Activated naive CD8-positive, alpha-beta T cell treated with anti-CD3 and anti-CD28 coated beads, Interleukin-2, amount 10 ng/mL, durations not matched to agents 7 days and 5 days (primary cell): ENCODE measurements at places on chromosomes 5 and 9. TPM values are rescaled to one million over a fixed set of nuclear protein-coding genes. Genes with fewer than 3 reads are reported as not detected.
A peak's percentile ranks its signal among the peaks of the same experiment; 100 is the strongest.

- no peak overlapping the region for H3K4me3 ChIP-seq
- DNase-seq = no peak
- H3K27ac ChIP-seq = no peak overlapping the region
- H3K36me3 ChIP-seq = no peaks in the 10 kb centered on the region
- no peaks in the 10 kb centered on the region for H3K27me3 ChIP-seq
These were observed 182.7 kb downstream of the PBX3 start for GRCh38 chr9:125929846-125930245.

The PCDHB11 gene
- total RNA-seq = not detected

- no peak for DNase-seq
- H3K27ac ChIP-seq = no peak overlapping the region
- H3K27me3 ChIP-seq = no peaks in the 10 kb centered on the region
- H3K36me3 ChIP-seq = peaks cover 3% of the 10 kb centered on the region
- no peaks in the 10 kb centered on the region for H3K4me1 ChIP-seq
These were observed 64.0 kb downstream of the POU5F2 start for GRCh38 chr5:93677359-93677891.

GRCh38 chr9:73609381-73609780 is 457.7 kb downstream of the ANXA1 start:
- H3K4me1 ChIP-seq = no peaks in the 10 kb centered on the region
- H3K27me3 ChIP-seq = no peaks in the 10 kb centered on the region
- no peak overlapping the region for H3K27ac ChIP-seq
- H3K4me3 ChIP-seq = no peak overlapping the region

- peak within 1 kb of the TSS; percentile 17 for H3K27ac ChIP-seq
- peak; percentile 53 for DNase-seq
- peaks cover 9% of the 10 kb centered on the region for H3K4me1 ChIP-seq
- H3K4me3 ChIP-seq = peak within 1 kb of the TSS; percentile 74
These were observed at the start of gene CMBL for GRCh38 chr5:10307206-10308148. Gene CMBL (minus strand): TSS chr5:10307902. CDS start chr5:10290762, 17,140 bp downstream.

The PDE8B gene
- 0.23 TPM for total RNA-seq

GRCh38 chr5:67090593-67090992 is 106.0 kb downstream of the CD180 start:
- H3K4me1 ChIP-seq = no peaks in the 10 kb centered on the region
- no peak overlapping the region for H3K27ac ChIP-seq
- H3K36me3 ChIP-seq = peaks cover 1% of the 10 kb centered on the region
- DNase-seq = no peak

The PCDHB7 gene
- total RNA-seq = not detected

- no peak overlapping the region for H3K4me3 ChIP-seq
- H3K27me3 ChIP-seq = peaks cover 8% of the 10 kb centered on the region
- no peak for DNase-seq
- H3K27ac ChIP-seq = no peak overlapping the region
- no peaks in the 10 kb centered on the region for H3K4me1 ChIP-seq
These were observed 60.7 kb downstream of the SLC24A2 start for GRCh38 chr9:19728101-19728500.

The ARL14EPL gene
- total RNA-seq = not detected

The CEMIP2 gene
- total RNA-seq = 54.1 TPM

DNA sequence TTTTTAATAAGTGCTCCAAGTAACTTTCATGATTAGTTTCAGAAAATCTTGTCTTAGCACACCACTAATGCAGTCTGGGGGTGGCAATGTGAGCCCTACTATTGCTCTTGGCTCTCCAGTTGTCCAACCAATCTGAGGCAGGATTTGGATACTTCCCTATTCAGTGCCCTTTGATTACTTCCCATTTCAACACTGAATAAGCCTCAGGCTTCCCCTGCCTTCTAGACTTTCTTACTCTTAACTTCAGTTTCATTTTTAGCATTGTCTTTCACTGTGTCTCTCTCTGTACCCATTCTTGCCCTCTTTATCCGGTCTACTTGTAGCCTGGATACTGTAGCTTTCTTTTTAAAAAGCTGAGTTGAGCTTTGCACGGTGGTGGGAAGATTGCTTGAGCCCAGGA is 186.1 kb downstream of the C9orf152 start:
- peaks cover 8% of the 10 kb centered on the region for H3K27me3 ChIP-seq
- no peak for DNase-seq
- H3K4me1 ChIP-seq = peaks cover 5% of the 10 kb centered on the region
- peak overlapping the region; percentile 77 for H3K27ac ChIP-seq

DNA sequence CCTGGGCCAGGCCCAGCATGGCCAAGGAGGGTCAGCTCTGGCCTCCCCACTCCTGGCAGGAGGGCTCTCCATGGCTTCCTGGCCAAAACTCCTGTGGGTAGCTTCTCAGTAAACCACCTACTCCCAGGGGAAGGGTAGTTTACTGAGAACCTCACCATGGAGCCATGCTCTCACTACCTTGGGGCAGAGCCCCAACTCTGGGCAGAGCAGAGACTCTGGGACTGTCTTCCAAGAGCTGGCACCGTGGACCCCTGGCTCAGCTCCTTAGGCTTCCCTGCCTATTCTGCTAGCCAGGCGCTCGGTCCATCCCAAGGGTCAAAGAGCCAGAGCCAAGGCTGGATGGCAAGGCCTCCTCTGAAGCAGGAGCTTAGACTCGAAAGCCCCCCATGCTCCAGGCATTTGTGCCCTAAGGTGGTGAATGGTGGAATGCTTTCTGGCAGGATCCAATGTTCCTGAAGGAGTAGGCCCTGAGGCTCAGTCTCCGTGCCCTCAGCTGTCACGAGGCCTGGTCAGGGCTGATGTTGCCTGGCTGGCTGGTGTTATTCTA is 19.6 kb downstream of the TCF7 start:
- peaks cover 17% of the 10 kb centered on the region for H3K36me3 ChIP-seq
- H3K4me3 ChIP-seq = no peak overlapping the region
- H3K27me3 ChIP-seq = no peaks in the 10 kb centered on the region
- peak; percentile 27 for DNase-seq
- peaks cover 88% of the 10 kb centered on the region for H3K4me1 ChIP-seq
- H3K27ac ChIP-seq = no peak overlapping the region

DNA sequence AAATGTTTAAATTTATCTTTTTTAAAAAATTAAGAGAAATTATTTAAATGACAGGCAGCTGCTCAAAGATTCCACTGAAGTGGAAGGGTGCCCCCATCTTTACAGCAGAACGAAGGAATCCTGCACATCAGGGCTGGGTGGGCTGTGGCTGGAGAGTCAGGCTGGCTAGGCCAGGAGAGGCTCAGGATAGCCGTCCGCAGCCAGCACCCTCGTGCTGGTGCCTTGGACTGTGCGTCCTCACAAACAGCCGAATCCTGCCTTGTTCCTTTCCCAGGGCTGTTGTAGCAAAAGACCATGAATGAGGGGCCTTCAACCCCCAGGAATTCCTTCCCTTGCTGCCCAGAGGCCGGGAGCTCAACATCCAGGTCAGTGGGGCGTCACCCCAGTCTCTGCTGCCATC is 64.6 kb upstream of the FCN1 start:
- H3K36me3 ChIP-seq = no peaks in the 10 kb centered on the region
- H3K4me1 ChIP-seq = peaks cover 3% of the 10 kb centered on the region
- H3K27me3 ChIP-seq = no peaks in the 10 kb centered on the region
- H3K27ac ChIP-seq = no peak overlapping the region
- H3K4me3 ChIP-seq = no peak overlapping the region

The NME5 gene
- not detected for total RNA-seq

DNA sequence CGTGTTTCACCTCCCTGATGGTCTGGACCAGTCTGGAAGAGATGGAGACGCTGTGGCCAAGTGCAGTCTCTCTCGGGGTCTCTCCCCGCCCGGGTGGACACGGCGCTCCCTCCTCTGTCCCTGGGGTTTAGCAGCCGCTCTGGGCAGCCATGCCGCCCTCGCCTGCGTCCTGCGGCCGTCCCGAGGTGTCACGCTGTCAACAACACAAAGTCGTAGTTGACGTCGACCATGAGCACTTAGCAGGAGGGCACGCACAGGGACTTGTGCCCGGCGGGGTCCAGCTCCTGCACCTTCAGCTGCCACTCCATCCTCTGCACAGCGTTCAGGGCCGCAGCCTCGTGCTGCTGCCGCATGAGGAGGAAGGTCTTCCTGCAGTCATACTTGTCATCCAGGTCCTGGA is 368.9 kb downstream of the CDH9 start:
- no peaks in the 10 kb centered on the region for H3K27me3 ChIP-seq
- DNase-seq = no peak
- no peaks in the 10 kb centered on the region for H3K36me3 ChIP-seq
- no peaks in the 10 kb centered on the region for H3K4me1 ChIP-seq
- H3K27ac ChIP-seq = no peak overlapping the region

- H3K27ac ChIP-seq = no peak overlapping the region
- no peak for DNase-seq
- H3K4me3 ChIP-seq = no peak overlapping the region
- peaks cover 6% of the 10 kb centered on the region for H3K36me3 ChIP-seq
- H3K4me1 ChIP-seq = peaks cover 19% of the 10 kb centered on the region
These were observed 98.5 kb downstream of the ESM1 start for GRCh38 chr5:54886866-54887265.

GRCh38 chr5:13865312-13865711 is 79.2 kb downstream of the DNAH5 start:
- no peak for DNase-seq
- no peaks in the 10 kb centered on the region for H3K36me3 ChIP-seq
- H3K4me3 ChIP-seq = no peak overlapping the region
- no peaks in the 10 kb centered on the region for H3K4me1 ChIP-seq
- H3K27ac ChIP-seq = no peak overlapping the region

DNA sequence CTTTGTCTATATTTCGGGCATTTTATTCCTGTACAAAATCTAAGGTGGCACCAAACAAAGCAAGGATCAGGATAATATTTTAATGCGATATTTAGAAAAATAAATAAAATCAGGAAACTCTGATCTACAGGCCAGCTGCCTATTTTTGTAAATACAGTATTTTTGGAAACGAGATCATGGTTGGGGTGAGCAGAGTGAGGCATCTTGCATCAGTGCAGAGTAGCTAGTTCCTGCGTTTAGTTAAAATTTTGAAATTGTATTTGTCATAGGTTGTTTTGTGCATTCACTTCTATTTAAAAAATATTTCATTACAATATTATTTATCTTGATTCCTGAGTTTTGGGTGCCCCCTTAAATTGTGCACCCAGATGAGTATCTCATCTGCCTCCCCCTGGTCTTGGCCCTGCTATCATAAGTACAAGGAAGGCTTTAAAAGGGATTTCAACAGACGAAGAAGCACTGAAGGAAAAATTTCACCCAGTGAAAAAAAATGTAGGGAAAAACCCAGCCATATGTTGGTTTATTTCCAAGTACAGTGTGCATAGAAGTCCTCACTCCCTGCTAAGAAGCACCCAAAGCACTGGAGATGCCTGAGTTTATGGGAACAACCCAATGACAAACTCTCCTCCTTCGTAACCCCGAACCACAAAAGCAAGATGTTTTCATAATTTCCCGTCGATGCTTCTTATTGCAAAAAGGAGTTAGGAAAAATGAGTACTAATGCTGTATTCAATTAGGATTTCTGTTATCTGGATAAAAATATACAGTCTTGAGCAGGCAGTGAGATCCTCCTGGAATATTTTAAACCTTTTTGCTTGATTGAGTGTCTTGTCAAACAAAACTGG is 304.7 kb upstream of the CLINT1 start:
- peaks cover 1% of the 10 kb centered on the region for H3K4me1 ChIP-seq
- no peak overlapping the region for H3K27ac ChIP-seq
- no peaks in the 10 kb centered on the region for H3K36me3 ChIP-seq
- no peaks in the 10 kb centered on the region for H3K27me3 ChIP-seq
- no peak overlapping the region for H3K4me3 ChIP-seq
- no peak for DNase-seq

DNA sequence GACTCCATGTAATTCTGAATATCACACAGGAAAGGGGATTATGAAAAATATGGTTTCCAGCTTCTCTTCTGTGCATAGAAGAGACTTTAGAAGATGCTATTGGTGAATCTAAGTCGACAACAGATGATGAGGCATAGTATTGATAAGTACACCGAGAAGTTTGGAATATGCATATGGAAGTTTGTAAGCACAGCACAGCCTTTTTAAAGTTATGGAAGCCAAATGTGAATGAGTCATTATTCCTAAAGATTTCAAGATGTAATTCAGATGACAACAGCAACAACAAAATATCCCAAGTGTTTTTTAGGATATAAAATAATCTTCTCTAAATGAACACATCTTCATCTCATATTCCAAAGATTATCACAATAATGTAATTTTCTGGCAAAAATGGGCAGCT is 1723.3 kb downstream of the EFNA5 start:
- no peak for DNase-seq
- no peaks in the 10 kb centered on the region for H3K36me3 ChIP-seq
- no peak overlapping the region for H3K27ac ChIP-seq
- no peaks in the 10 kb centered on the region for H3K27me3 ChIP-seq
- no peaks in the 10 kb centered on the region for H3K4me1 ChIP-seq

DNA sequence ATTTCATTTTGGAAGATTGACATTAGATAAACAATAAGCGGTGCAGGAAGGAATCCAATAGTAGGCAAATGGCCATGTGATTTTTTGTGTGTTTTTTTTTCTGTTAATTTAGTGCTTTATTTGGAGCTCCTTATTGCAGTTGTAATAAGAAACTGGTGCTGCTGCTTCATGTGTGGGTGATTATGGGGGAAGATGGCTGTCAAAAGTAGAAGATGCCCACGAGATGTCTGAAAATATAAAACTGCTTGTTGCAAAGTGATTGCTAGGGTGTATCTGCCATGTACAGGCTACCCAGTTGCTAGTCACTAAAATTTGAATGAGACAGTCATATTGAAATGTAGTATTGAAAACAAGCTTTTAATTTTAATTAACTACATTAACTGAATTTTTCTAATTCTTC is 216.7 kb upstream of the FTMT start:
- H3K36me3 ChIP-seq = no peaks in the 10 kb centered on the region
- H3K4me3 ChIP-seq = no peak overlapping the region
- no peak overlapping the region for H3K27ac ChIP-seq
- DNase-seq = no peak

The SWI5 gene
- total RNA-seq = 12.3 TPM

GRCh38 chr5:74722271-74722670 is 37.2 kb downstream of the HEXB start:
- H3K4me1 ChIP-seq = peaks cover 3% of the 10 kb centered on the region
- H3K4me3 ChIP-seq = no peak overlapping the region
- peaks cover 44% of the 10 kb centered on the region for H3K36me3 ChIP-seq
- H3K27ac ChIP-seq = no peak overlapping the region

The SLC22A4 gene
- total RNA-seq = not detected

GRCh38 chr9:16794871-16795639 is 75.4 kb downstream of the BNC2 start:
- H3K4me3 ChIP-seq = no peak overlapping the region
- H3K4me1 ChIP-seq = no peaks in the 10 kb centered on the region
- H3K27ac ChIP-seq = no peak overlapping the region
- DNase-seq = no peak
- no peaks in the 10 kb centered on the region for H3K27me3 ChIP-seq

The RXFP3 gene
- not detected for total RNA-seq

DNA sequence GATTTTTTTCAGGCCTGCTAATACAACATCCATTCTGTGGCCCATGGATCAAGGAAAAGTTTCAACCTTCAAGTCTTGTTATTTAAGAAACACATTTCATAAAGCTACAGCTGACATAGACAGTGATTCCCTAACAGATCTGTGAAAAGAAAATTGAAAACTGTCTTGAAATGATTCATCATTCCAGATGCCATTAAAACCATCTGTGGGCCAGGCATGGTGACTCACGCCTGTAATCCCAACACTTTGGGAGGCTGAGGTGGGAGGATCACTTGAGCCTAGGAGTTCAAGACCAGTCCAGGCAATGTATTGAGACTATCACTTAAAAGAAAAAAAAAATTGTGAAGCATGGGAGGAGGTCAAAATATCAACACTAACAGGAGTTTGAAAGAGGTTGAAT is 6.0 kb downstream of the RAPGEF6 start:
- H3K4me3 ChIP-seq = peak overlapping the region; percentile 13
- no peaks in the 10 kb centered on the region for H3K27me3 ChIP-seq
- peaks cover 28% of the 10 kb centered on the region for H3K4me1 ChIP-seq
- peaks cover 22% of the 10 kb centered on the region for H3K36me3 ChIP-seq
- no peak for DNase-seq
